ENCODE measurements at places on chromosomes 5 and 9.

GRCh38 chr5:398475-399295 lies 44.3 kb upstream of the EXOC3 start:
- no peak for DNase-seq

DNA sequence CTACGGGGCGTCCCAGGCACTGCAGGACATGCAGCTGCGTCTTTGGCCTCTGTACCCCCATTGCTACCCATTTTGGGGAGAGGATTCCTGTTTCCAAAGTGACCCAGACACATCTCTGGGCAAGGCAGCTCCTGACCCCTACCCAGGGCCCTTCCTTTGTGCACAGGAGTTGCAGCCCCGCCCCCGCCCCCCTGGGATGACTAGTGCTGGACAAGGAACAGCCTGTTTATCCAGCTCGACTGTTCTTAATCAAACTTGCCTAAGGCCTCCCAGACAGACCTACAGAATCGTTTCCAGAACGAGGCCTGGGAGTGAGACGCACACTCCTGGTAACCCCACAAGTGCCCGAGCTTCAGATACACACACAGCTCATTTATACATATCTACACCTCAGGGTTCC lies 13.2 kb downstream of the DIPK1B start:
- no peak for DNase-seq

DNA sequence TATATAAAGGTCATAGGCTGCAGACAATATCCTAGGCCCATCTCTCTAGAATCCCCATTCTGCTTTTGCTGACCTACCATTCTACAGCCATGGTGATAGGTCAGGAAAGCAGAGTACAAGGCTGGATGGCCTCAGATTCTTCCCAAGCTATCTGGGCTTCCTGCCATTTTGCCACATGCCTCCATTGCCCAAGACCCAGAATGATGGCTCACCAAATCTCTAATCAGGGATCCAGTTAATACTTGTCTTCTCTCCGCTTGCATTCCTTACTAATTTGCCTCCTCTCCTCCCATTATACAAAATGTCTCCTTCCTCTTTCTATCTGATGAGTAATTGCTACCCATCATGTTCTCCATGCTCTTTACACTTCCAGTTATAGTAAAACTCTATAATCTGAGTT lies 22.7 kb upstream of the NDUFS4 start:
- DNase-seq, result no peak

GRCh38 chr5:140011297-140011802 lies 31.7 kb downstream of the NRG2 start:
- DNase-seq, result no peak

DNA sequence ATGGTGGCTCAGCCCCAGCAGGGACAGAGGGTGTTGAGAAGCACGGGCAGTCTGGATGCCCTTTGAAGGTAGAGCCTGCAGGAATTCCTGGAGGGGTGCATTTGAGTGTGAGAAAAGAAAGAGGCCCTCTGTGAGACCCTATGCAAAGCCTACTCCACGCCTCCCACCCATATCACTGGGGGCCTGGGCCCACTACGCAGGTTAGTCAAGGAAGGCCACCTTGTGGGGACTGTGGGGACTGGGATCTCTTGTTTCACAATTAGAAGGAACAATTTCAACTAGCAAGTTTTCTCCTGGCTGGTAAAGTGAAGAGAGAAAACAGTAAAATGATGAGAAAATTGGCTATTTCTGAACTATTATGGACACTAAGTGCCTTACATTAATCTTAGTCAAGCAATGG lies 486.2 kb upstream of the DAP start:
- no peak for DNase-seq

Data from stimulated activated CD8-positive, alpha-beta memory T cell treated with anti-CD3 and anti-CD28 coated beads, Interleukin-15, amount 100 ng/mL, for 1 hour (primary cell).